Esophagus muscularis mucosa (tissue), 4 donors: ENCODE measurements at places on chromosomes 4 and X. TPM values are rescaled to one million over a fixed set of nuclear protein-coding genes. Genes with fewer than 3 reads are reported as not detected.

Gene CCSER1
- total RNA-seq = 7.0 TPM

GRCh38 chr4:127141856-127142255, 490.9 kb upstream of the INTU start:
- no peaks in the 10 kb centered on the region for H3K36me3 ChIP-seq
- peaks cover 39% of the 10 kb centered on the region for H3K4me1 ChIP-seq
- H3K27ac ChIP-seq = no peak overlapping the region
- H3K27me3 ChIP-seq = no peaks in the 10 kb centered on the region
- no peak overlapping the region for H3K4me3 ChIP-seq
- no peak for DNase-seq

Gene ANXA3
- 179 TPM for total RNA-seq

GRCh38 chr4:52841682-52842456, 20.2 kb upstream of the RASL11B start:
- H3K4me1 ChIP-seq = peaks cover 25% of the 10 kb centered on the region
- H3K4me3 ChIP-seq = no peak overlapping the region
- no peaks in the 10 kb centered on the region for H3K27me3 ChIP-seq
- no peak overlapping the region for H3K27ac ChIP-seq

- peaks cover 18% of the 10 kb centered on the region for H3K4me1 ChIP-seq
- no peaks in the 10 kb centered on the region for H3K36me3 ChIP-seq
- H3K27me3 ChIP-seq = no peaks in the 10 kb centered on the region
- DNase-seq = no peak
- H3K27ac ChIP-seq = no peak overlapping the region
Observed at GRCh38 chrX:56572975-56573374, 9.5 kb downstream of the UBQLN2 start.

DNA sequence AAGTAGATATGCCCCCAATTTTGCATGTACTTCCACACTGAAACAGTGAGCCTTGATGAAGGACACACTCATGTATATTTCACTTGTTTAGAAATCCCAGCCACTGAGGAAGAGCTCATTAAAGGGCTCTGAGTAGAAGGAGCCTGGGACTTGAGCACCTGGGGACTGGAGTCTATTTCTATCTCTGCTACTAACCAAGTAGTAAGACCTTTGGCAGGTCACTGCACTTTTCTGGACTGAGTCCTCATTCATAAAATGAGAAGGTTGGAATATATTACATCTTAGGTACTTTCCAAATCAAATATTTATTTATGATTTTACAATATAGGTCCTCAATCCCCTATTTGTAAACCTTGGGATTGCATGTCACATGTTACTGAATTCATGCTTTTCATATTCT, 78.2 kb upstream of the C4orf54 start:
- no peaks in the 10 kb centered on the region for H3K27me3 ChIP-seq
- H3K4me3 ChIP-seq = no peak overlapping the region
- DNase-seq = no peak
- H3K36me3 ChIP-seq = no peaks in the 10 kb centered on the region

Gene UNC5C
- total RNA-seq = 1.8 TPM

DNA sequence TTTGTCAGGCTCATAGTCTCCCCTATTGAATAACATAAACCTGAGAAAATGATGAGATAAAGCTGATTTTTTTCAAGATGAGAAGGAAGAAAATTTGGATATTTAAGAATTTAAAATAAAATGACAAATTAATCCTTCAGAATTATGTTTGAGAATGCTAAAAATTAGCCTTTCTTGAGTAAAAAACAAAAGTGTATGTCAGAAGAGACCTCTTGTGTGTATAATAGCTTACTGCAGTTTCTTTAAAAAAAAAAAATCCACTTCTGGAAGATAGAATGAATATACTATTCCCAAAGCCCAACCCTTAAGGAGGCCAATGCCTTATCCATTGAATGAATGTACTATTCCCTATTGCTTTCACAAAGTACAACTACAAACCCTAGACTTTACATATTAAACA, 281.8 kb downstream of the RAPGEF2 start:
- H3K36me3 ChIP-seq = no peaks in the 10 kb centered on the region
- no peaks in the 10 kb centered on the region for H3K4me1 ChIP-seq
- H3K27me3 ChIP-seq = no peaks in the 10 kb centered on the region
- H3K4me3 ChIP-seq = no peak overlapping the region
- DNase-seq = no peak

DNA sequence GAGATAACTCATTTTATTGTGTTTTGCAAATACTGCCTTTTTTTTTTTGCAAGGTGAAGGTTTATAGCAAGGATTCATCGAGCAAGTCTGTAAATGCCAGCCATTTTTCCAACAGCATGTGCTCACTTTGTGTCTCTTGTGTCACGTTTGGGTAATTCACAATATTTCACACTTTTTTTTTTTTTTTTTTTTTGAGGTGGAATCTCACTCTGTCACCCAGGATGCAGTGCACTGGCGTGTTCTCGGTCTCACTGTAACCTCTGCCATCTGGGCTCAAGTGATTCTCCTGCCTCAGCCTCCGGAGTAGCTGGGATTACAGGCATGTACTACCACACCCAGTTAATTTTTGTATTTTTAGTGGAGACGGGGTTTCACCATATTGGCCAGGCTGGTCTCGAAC, 1.9 kb downstream of the RNF4 start:
- H3K4me1 ChIP-seq = peaks cover 66% of the 10 kb centered on the region
- peaks cover 18% of the 10 kb centered on the region for H3K36me3 ChIP-seq
- no peaks in the 10 kb centered on the region for H3K27me3 ChIP-seq
- no peak overlapping the region for H3K27ac ChIP-seq
- no peak for DNase-seq

Gene MAOB
- total RNA-seq = 43.2 TPM

DNA sequence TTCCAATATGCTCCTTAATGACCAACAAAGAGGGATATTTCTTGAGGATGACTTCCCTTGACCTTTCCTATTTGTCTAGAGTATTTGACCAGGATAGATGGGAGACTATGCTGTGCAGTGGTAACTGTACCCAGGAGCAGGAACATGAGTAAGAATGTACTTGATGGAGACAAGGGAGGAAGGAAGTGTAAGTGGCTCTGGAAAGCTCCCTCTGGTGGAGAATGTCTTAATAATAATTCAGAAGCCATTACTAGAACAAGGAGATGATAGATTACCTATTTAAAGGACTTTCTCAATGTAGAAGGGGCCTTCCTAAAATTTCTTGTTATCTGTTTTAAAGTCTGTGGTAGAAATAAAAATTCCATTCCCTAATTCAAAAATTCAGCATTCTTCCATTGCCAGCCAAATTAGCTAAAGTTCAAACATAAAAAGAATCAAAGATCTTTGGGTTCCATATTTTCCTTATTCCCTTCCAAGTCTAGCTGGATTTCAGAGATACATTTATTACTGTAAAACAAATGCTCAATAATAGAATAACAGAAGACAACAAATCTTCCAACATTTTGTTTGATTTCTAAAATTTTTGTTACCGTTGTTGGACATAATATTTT, 83.8 kb downstream of the GRID2 start:
- H3K4me3 ChIP-seq = no peak overlapping the region
- no peaks in the 10 kb centered on the region for H3K27me3 ChIP-seq
- H3K4me1 ChIP-seq = no peaks in the 10 kb centered on the region
- no peak for DNase-seq

GRCh38 chr4:128517096-128517738, 229.6 kb upstream of the PGRMC2 start:
- H3K36me3 ChIP-seq = no peaks in the 10 kb centered on the region
- no peak for DNase-seq
- H3K4me3 ChIP-seq = no peak overlapping the region
- no peaks in the 10 kb centered on the region for H3K27me3 ChIP-seq
- peaks cover 19% of the 10 kb centered on the region for H3K4me1 ChIP-seq

- no peak overlapping the region for H3K4me3 ChIP-seq
- H3K27ac ChIP-seq = peak overlapping the region; percentile 30
- no peaks in the 10 kb centered on the region for H3K36me3 ChIP-seq
Observed at GRCh38 chr4:128823025-128823661, 13.6 kb downstream of the JADE1 start.

Gene CENPVL1
- not detected for total RNA-seq

- H3K27ac ChIP-seq = no peak overlapping the region
- H3K36me3 ChIP-seq = no peaks in the 10 kb centered on the region
- no peak for DNase-seq
- H3K4me1 ChIP-seq = no peaks in the 10 kb centered on the region
- H3K27me3 ChIP-seq = no peaks in the 10 kb centered on the region
- no peak overlapping the region for H3K4me3 ChIP-seq
Observed at GRCh38 chr4:176123710-176124407, 58.2 kb downstream of the WDR17 start.

Gene SOD3
- 1,012 TPM for total RNA-seq

DNA sequence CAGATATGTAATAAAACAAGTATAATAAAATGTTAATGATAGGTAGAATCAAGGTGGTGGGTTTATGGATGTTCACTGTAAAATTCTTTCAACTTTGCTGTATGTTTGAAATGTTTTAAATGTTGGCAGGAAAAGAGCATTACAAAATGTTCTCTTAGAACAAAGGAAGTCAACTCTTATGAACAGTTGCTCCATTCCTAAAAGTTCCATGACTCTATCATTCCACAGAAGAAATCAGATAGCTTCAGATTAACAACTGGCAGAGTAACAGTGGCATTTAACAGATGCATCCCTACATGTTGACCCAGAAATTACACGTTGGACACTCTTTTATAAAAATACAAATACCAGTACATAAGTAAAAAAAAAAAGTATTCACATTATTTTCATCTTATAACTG, 2023.7 kb downstream of the ARAP2 start:
- no peak overlapping the region for H3K4me3 ChIP-seq
- H3K27me3 ChIP-seq = no peaks in the 10 kb centered on the region
- H3K4me1 ChIP-seq = no peaks in the 10 kb centered on the region

GRCh38 chr4:150150629-150151062, 72.4 kb downstream of the DCLK2 start:
- peak overlapping the region; percentile 39 for H3K27ac ChIP-seq
- no peaks in the 10 kb centered on the region for H3K36me3 ChIP-seq
- no peaks in the 10 kb centered on the region for H3K27me3 ChIP-seq
- peaks cover 47% of the 10 kb centered on the region for H3K4me1 ChIP-seq

GRCh38 chrX:152930516-152930915, 32.6 kb downstream of the ZNF185 start:
- H3K27me3 ChIP-seq = no peaks in the 10 kb centered on the region
- DNase-seq = no peak
- H3K4me1 ChIP-seq = no peaks in the 10 kb centered on the region
- H3K4me3 ChIP-seq = no peak overlapping the region
- H3K27ac ChIP-seq = no peak overlapping the region

- H3K4me3 ChIP-seq = no peak overlapping the region
- DNase-seq = no peak
- no peaks in the 10 kb centered on the region for H3K36me3 ChIP-seq
- H3K27ac ChIP-seq = no peak overlapping the region
- H3K27me3 ChIP-seq = no peaks in the 10 kb centered on the region
- no peaks in the 10 kb centered on the region for H3K4me1 ChIP-seq
Observed at GRCh38 chrX:71652405-71652804, 14.9 kb upstream of the LOC101059915 start.

DNA sequence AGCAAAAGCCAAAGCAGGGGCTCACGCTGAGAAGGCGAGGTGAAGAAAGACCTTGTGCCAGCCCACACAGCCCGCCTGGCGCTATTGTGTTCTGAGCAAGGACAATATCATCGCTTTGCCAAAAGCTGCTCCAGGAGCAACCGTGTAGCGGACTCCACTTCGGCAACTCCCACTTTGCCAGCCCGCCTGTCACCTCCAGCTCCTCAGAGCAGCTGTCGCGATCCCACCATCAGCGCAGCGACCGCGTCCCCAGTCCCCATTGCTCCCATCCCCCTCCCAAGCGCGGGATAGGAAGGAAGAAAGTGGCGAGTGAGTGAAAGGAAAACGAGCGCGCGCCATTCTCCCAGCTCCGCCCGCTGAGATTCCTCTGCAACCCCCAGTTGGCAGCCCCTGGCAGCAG, 759 bp downstream of the ZC4H2 start:
- H3K36me3 ChIP-seq = no peaks in the 10 kb centered on the region
- peak overlapping the region; percentile 53 for H3K27ac ChIP-seq
- no peaks in the 10 kb centered on the region for H3K27me3 ChIP-seq
- H3K4me3 ChIP-seq = peak overlapping the region; percentile 64
- no peaks in the 10 kb centered on the region for H3K4me1 ChIP-seq

Gene FRYL
- 46.0 TPM for total RNA-seq

GRCh38 chrX:133214301-133214700, 3.9 kb downstream of the TFDP3 start:
- H3K4me3 ChIP-seq = no peak overlapping the region
- no peak overlapping the region for H3K27ac ChIP-seq
- no peak for DNase-seq
- no peaks in the 10 kb centered on the region for H3K36me3 ChIP-seq
- no peaks in the 10 kb centered on the region for H3K27me3 ChIP-seq

DNA sequence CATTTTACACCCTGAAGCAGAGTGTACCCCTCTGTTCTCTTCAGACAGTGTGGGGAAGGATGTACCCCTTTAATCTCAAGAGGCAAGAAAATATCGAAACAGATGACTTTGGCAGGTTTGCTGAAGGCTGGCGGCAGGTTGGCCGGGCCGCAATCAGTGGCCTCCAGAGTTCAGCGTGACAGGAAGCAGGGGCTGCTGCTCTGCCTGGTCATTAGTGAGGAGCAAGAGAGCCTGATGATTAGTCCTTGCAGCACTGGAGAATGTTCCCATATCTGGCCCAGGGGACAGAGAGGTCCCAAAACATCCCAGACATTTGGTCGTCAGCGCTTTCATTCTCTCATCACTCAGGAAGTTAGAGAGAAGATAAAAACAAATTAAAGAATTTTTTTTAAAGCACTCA, 352.8 kb downstream of the SPRY1 start:
- no peak overlapping the region for H3K4me3 ChIP-seq
- peaks cover 7% of the 10 kb centered on the region for H3K4me1 ChIP-seq
- H3K27ac ChIP-seq = no peak overlapping the region

GRCh38 chr4:182807346-182807745, 109.8 kb downstream of the DCTD start:
- DNase-seq = no peak
- H3K36me3 ChIP-seq = no peaks in the 10 kb centered on the region
- H3K27ac ChIP-seq = no peak overlapping the region
- peaks cover 4% of the 10 kb centered on the region for H3K4me1 ChIP-seq
- peak overlapping the region; percentile 58 for H3K4me3 ChIP-seq
- no peaks in the 10 kb centered on the region for H3K27me3 ChIP-seq

DNA sequence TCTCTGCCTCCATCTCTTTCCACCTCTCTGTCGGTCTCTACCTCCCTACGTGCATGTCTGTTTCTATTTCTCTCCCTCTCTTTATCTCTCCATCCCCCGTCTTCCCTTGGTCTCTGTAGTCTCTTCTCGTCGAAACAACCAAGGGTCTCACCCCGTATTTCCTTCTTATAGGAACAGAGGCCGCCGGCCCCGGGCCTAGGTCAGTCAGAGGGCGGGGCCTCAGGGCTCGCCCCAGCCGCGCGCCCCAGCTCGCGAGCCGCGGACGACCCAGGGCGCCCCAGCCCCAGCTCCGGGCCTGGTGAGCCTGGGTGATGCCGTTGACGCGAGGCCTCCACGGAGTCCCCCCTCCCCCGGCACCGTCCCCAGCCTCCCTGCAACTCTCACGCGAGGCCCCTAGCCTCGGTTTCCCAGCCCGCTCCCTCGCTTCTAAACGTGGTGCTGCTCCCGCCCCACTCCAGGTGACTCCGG, 6.6 kb downstream of the TIMM17B start:
- no peaks in the 10 kb centered on the region for H3K27me3 ChIP-seq
- peaks cover 15% of the 10 kb centered on the region for H3K36me3 ChIP-seq
- peaks cover 10% of the 10 kb centered on the region for H3K4me1 ChIP-seq
- peak overlapping the region; percentile 68 for H3K4me3 ChIP-seq
- peak overlapping the region; percentile 84 for H3K27ac ChIP-seq
